ENCODE measurements at places on chromosomes 3 and 15. TPM values are rescaled to one million over a fixed set of nuclear protein-coding genes. Genes with fewer than 3 reads are reported as not detected.

Gene UROC1
- total RNA-seq, result not detected

Gene TM4SF18
- total RNA-seq, result 13.8 TPM

Gene DNASE1L3
- 11.5 TPM for total RNA-seq

Gene DUOXA1
- 2.7 TPM for total RNA-seq

Gene ATP8B4
- 2.5 TPM for total RNA-seq

Gene SLCO2A1
- 15.1 TPM for total RNA-seq

Gene C2CD4A
- 0.16 TPM for total RNA-seq

Gene WDR93
- 0.20 TPM for total RNA-seq

Gene GOLGA6L10
- 0.35 TPM for total RNA-seq

Gene GOLGA6L9
- 0.63 TPM for total RNA-seq

Gene KLHL40
- 0.15 TPM for total RNA-seq

Gene SAXO2
- not detected for total RNA-seq

Gene SAMMSON
- total RNA-seq, result not detected

Gene MESP2
- total RNA-seq, result not detected

Gene STRIT1
- not detected for total RNA-seq

Gene PIF1
- 0.28 TPM for total RNA-seq

Gene GRAMD1C
- total RNA-seq, result 3.0 TPM

Gene ABI3BP
- 56.3 TPM for total RNA-seq

Gene VILL
- total RNA-seq, result 12.2 TPM

Gene ITIH1
- not detected for total RNA-seq

Gene TRH
- total RNA-seq, result 0.55 TPM

Gene XCR1
- not detected for total RNA-seq

Gene GPR27
- total RNA-seq, result 1.9 TPM

Gene C3orf52
- total RNA-seq, result 1.5 TPM

Gene BMF
- 1.3 TPM for total RNA-seq

Gene LTK
- total RNA-seq, result not detected

Gene FANCD2OS
- not detected for total RNA-seq

Gene RTP3
- not detected for total RNA-seq

Gene MUC20
- total RNA-seq, result 5.0 TPM

Gene POLQ
- 0.28 TPM for total RNA-seq

Gene GOLGA8S
- 0.33 TPM for total RNA-seq

Gene PP2D1
- total RNA-seq, result not detected

Gene KATNBL1
- 17.7 TPM for total RNA-seq

Gene PPP2R3A
- 71.9 TPM for total RNA-seq

Gene CKMT1A
- total RNA-seq, result 1.9 TPM

Gene CD276
- total RNA-seq, result 60.4 TPM

Gene CSPG5
- total RNA-seq, result not detected

Gene ITGB5
- total RNA-seq, result 182 TPM

Gene PPP1R2
- total RNA-seq, result 43.4 TPM

Gene TRIM42
- total RNA-seq, result not detected

Gene FAM81A
- total RNA-seq, result 2.0 TPM

Gene CHST14
- total RNA-seq, result 13.2 TPM

Gene ARGFX
- total RNA-seq, result not detected
